Pulmonary artery endothelial cell (primary cell): ENCODE measurements at places on chromosomes 2 and 18.
A peak's percentile ranks its signal among the peaks of the same experiment; 100 is the strongest.

- no peak for DNase-seq
Observed at GRCh38 chr2:238498691-238499295, 72.1 kb downstream of the ASB1 start.

DNA sequence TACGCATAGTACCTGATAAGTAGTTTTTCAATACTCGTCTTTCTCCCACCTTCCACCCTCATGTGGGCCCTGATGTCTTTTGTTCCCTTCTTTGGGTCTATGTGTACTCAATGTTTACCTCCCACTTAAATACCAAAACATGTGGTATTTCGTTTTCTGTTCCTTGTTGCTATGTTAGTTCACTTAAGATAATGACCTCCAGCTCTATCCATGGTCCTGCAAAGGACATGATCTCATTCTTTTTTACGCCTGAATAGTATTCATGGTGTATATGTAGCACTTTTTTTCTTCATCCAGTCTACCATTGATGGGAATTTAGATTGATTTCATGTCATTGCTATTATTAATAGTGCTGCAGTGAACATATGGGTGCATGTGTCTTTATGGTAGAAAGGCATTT lies 310.4 kb upstream of the VWC2L start:
- no peak for DNase-seq

DNA sequence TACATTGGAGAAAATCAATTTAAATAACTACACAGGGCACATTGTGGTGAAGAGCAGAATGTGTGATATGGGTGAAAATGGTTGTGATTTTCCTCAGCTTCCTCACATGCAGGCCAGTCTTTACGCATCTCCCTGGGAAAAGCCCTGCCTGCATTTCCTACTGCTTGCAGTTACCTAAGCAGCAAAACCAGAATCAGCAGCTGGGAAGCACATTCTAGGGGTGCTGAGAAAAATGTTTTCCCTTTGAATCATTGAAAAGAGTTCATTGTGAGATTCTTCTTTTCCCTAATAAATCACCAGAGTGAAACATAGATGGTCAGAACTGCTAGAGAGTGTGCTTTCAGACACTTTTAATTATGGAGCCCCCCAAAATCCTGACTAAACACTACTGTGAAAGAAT lies 656.0 kb downstream of the TDRD15 start:
- no peak for DNase-seq

- no peak for DNase-seq
Observed at GRCh38 chr2:54723996-54724559, 616 bp downstream of the EML6 start.

GRCh38 chr18:25896178-25896780 lies 194.1 kb downstream of the SS18 start:
- peak; percentile 8 for DNase-seq

- DNase-seq, result no peak
Observed at GRCh38 chr18:73549236-73549635, 598.4 kb downstream of the FBXO15 start.

DNA sequence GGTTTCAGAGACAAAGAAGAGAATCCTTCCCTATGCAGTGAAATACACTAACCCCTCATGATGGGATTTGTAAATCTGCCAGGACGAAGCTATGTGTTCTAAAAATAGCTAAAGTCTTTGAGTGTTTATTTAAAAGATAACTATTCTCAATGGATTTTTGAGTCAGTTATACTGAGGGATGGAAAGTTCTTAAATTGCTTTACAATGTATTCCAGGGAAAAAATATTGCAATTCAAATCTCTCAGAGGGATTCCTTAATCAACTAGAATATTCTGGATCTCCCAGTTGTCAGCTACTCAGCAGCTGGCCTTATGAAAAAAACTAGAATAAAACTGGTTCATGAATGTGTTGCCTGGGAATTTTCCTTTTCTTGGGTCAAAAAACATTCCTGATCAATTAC lies 312.4 kb downstream of the PLCL1 start:
- no peak for DNase-seq

DNA sequence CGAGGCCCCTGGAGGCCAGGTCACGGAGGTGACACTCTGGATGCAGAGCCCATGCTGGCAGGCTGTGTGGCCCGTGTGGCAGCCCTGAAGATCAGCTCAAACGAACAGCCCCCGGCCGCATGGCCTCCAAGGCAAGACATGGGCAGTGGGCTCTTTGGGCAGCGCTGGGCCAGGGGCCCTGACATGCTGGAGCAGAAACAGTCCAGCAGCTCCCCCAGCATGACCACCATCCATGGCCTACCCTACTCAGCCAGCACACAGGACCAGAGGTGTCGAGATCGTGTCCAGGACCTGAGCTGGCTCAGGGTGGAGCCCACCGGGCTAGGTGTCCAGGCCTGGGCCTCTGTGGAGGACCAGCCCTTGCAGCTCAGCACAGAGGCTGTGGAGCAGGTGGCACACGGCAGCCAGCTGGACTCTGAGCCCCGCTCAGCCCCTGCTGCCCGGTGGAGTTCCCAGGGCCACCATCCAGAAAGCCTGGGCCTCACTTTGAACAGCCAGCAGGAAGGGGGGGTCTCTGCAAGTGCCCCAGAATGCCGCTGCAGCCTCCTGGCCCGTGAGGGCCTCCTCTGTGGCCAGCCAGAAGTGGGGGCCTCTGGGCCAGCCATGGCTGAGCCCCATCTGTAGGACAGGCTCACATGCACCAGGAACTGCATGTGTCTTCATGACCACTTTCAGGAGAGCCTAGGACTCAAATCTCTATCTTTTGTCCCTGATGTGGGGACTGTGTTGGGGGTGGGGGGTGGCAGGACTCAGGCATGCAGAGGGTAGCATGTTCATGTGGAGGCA lies 8.9 kb downstream of the AMER3 start:
- DNase-seq, result no peak
